NCI-H1417 (cell line): ENCODE measurements at places on chromosomes 1 and 21.

- no peak for DNase-seq
Measured at GRCh38 chr1:107076841-107077240, 20.4 kb downstream of the PRMT6 start.

- DNase-seq, result no peak
Measured at GRCh38 chr1:165678509-165678908, 19.9 kb downstream of the ALDH9A1 start.

DNA sequence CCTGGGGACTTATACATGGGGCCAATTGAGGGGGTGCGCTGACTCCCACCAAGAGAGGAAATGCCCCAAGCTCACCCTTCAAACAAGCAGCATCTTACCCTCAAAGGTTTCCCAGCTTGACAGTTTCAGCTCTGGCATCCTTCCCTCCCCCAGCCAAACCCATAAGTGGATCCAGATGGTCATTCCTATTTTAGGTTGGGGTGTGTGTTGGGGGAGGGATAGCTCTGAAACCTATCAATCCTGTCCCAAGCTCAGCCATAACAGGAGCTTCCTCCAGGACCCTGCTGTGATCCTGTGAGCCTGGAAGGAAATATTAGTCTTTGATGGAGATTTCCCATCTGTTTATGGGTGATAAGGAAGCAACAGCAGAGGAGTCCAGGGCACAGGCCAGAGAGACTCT, 3.4 kb upstream of the TMEM222 start:
- no peak for DNase-seq

GRCh38 chr1:64550510-64550909, 80.6 kb downstream of the CACHD1 start:
- DNase-seq, result peak; percentile 68

GRCh38 chr1:32764826-32765569, 52.2 kb downstream of the YARS1 start:
- no peak for DNase-seq

DNA sequence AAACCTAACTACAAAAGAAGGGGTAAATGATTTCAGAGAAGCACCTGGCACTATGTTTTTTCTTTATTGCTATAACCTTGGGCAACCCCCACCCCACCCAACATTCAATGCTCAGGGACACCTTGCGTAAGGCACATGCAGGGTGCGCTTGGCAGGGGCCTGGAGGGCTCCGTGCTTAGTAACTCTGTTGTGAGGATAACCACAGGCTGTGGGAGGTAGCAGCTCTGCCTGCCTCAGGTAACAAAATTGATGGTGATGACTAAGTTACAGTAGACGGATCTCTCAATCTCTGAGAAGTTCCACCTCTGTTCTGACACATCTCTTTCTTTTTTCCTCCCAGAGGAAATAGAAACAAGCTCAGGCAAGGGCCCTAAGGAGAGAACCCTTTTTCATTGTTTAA, 8.7 kb upstream of the CCN1 start:
- DNase-seq, result no peak
